ENCODE measurements at places on chromosomes 7 and 10. TPM values are rescaled to one million over a fixed set of nuclear protein-coding genes. Genes with fewer than 3 reads are reported as not detected.

The OR2A25 gene
- polyA plus RNA-seq, result not detected

The CTAGE4 gene
- not detected for polyA plus RNA-seq

The SFTPA1 gene
- polyA plus RNA-seq, result 0.39 TPM

The CLDN15 gene
- 6.1 TPM for polyA plus RNA-seq

The VAX1 gene
- not detected for polyA plus RNA-seq

The SEC61A2 gene
- 1.3 TPM for polyA plus RNA-seq

The MYH16 gene
- polyA plus RNA-seq, result not detected

The CRPPA gene
- 0.88 TPM for polyA plus RNA-seq

Measured in adipose tissue (tissue), 3 donors.